Frontal cortex (tissue), 4 donors: ENCODE measurements at places on chromosomes 6 and 20.

DNA sequence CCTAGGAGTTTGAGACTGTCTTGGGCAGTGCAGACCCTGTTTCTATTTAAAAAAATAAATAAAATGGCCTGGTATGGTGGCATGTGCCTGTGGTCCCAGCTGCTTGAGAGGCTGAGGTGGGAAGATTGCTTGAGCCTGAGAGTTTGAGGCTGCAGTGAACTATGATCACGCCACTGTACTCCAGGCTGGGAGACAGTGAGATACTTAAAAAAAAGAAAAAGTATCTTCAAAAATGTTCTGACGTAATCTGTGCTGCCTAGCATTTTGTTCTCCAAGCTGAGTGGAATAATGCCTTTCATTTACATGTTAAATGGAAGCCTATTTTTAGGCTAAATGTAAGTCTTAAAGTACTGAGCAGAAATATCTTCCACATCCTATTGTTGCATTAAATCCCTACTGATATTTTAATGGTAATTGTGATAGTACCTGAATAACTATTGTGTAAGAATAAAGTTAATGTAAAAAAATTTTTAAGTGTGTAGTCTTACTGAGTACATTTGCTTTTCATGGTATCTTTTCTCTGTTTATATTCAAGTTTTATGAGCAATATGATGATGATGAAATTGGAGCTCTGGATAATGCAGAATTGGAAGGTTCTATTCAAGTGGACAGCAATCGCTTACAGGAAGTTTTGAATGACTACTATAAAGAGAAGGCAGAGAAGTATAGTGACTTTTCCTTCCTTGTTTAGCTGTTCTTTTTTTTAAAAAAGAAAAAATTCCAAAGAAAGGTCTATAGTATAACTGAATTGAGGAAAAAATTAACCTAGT is 4.2 kb upstream of the ZC2HC1B start:
- no peak for DNase-seq

DNA sequence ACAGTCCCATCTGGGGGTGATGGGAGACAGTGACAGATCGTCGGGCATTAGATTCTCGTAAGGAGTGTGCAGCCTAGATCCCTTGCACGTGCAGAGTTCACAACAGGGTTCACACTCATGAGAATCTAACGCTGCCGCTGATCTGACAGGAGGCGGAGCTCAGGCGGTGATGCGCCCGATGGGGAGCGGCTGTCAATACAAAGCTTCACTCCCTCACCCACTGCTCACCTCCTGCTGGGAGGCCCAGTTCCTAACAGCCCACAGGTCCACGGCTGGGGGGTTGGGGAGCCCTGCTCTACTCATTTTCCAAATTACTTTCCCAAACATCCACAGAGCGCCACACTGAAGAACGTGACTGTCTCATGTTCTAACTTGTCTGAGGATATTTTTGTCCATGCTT is 25.3 kb downstream of the CTCFL start:
- DNase-seq: no peak

GRCh38 chr6:14046476-14047068 is 71.0 kb upstream of the CD83 start:
- DNase-seq: no peak

DNA sequence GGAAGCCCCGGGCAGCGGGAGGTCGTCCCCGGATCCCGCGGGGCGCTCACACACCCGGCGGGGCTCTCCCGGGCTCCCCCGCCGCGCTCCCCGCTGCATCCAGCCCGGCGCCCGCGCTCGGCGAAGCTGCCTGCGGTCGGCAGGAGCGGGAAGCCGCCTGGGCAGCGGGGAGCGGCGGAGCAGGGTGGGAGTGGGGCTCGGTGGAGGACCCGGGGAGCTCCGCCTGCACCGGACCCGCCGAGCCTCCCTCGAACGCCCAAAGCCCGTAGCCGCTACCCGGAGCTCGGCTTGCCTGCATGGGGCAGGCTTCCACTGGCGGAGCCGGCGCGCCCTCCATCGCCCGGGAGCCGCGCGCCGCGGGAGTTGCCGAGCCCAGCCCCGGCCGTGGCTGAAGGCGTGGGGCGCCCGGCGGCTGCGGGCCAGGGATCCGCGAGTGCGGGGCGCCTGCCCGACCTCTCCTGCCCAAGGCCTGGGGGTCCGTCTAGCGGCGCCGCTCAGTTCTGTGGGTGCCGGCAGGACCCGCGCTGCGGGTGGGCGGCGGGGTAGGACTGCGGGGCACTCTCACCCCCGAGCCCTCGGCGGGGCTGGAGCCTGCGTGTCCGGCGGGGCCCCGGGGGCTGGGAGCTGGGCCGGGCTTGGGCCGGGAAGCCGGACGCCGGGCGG is 671 bp downstream of the CDH4 start:
- peak; percentile 58 for DNase-seq

DNA sequence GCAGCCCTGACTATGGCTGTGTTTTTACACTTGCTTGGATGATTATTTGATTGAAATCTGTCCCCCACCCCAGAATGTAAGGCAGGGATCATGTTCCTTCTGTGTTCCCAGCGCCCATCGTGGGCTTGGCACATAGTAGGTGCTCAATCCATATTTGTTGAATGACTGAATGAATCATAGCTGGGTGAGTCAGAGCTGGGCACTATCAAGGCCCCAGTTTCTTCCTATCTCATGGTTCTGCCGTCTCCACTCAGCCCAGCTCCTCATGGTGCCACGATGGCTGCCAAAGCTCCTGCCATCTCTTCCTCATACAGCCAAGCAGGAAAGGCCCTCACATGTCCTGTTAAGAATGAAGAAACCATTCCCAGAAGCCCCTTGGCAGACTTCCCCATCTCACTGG is 29.0 kb downstream of the CEBPB start:
- no peak for DNase-seq

DNA sequence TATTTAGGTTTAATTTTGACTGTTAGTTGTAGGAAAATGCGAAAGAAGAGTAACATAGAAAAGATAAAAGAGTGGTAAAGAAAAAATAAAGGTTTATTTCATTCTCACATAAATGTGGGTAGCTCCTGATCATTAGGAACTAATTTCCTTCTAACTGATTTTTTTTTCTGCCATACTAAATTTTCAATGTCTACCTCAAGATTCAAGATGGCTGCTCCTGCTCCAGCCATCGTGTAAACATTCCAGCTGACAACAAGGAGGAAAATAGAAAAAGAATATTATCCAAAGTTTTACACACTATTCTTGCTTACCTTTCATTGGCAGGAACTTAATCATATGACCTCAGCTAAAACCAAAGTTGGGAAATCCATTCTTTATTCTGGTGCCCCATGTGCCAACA is 488.2 kb downstream of the LMBRD1 start:
- no peak for DNase-seq

GRCh38 chr6:8551386-8551785 is 116.0 kb upstream of the SLC35B3 start:
- DNase-seq: no peak

DNA sequence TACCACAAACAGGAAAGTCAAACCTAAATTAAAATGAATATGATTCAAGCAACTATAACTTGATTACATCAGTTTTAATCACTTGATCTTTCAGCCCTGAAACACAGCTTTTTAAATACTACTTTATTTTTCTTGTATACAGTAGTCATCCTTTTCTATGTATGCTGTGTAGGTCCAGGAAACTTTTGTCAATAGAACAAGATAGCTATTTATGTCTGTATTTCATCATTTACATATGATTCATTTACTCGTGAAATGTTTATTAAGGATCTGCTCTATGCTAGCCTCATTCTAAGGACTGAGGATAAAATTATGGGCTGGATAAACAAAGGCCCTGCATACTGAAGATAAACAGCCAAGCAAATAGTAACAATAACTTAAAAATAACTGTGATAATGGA is 930.2 kb downstream of the TFAP2A start:
- no peak for DNase-seq

DNA sequence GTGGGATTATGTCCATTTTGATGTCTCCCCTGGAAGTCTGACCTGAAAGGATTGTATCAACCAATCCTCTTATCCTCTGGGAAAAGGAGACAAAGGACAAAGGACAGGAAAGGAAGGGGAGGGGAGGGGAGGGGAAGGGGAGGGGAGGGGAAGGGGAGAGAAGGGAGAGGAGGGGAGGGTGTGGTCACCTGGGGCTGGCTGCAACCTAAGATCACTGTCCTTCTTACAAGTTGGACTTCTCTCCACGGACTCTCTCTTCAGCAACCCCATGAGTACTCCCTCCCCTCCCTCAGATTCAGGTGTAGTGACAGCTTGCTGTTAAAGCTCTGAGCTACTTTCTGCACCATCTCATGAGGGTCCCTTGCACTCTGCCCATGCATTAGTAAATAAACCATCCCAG is 58.9 kb upstream of the KLHL31 start:
- no peak for DNase-seq

- DNase-seq: no peak
Measured at GRCh38 chr6:14110001-14110818, 7.4 kb upstream of the CD83 start.

GRCh38 chr6:155120034-155120433 is 124.9 kb downstream of the TIAM2 start:
- no peak for DNase-seq

GRCh38 chr6:14816116-14816859 is 429.6 kb upstream of the JARID2 start:
- no peak for DNase-seq

GRCh38 chr6:75275067-75275466 is 9.5 kb downstream of the TMEM30A start:
- DNase-seq: no peak

- no peak for DNase-seq
Measured at GRCh38 chr6:76465410-76465809, 392.9 kb upstream of the IMPG1 start.

DNA sequence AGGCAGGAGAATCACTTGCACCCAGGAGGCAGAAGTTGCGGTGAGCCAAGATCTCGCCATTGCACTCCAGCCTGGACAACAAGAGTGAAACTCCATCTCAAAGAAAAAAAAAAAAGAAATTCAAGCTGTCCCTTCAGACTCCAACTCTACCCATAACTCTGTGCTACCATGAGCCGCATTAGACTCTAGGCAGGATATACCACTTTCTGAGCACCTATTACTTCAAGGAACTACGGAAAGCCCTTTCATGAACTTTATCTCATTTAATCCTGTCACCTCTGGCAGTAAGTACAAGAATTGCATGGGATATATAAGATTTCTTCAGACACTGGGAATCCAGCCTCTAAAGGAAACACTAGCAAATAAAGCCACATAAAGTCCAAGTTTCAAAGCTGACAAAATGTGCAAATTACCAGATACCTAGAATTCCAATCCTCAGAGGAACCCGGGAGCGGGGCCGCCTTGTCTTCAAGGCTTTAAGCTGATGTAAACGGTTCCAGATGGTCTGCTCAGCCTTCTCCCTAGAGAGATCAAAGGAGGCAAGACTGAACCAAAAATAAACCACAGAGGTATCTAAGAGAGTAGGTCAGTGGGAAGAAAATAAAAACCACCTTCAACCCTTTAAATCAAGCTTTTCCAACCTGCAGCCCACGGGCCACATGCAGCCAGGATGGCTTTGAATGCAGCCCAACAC is 9.4 kb downstream of the CDK5RAP1 start:
- no peak for DNase-seq

- DNase-seq: no peak
Measured at GRCh38 chr6:47023573-47023972, 18.6 kb downstream of the ADGRF1 start.

DNA sequence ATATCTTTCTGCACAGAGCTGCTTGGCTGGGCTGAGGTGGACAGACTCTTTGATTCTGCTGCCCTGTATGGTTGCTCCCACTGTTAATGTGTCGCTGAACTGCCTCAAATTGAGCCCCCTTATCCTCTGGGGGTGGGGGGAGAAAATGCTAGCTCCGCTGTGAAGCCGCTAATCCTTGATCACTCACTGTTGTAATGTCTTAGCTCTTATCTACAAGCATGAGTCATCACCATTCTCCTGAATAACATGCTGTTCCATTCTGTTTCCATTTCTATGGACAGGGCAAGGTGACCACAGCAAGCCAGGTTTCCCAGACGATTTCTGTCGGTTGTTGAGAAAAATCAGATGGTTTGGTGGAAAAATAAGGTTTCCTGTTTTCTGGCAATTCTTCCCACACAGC is 218.4 kb upstream of the GGTLC1 start:
- DNase-seq: no peak
